AG04449 (cell line): ENCODE measurements at places on chromosomes 3 and 15.

DNA sequence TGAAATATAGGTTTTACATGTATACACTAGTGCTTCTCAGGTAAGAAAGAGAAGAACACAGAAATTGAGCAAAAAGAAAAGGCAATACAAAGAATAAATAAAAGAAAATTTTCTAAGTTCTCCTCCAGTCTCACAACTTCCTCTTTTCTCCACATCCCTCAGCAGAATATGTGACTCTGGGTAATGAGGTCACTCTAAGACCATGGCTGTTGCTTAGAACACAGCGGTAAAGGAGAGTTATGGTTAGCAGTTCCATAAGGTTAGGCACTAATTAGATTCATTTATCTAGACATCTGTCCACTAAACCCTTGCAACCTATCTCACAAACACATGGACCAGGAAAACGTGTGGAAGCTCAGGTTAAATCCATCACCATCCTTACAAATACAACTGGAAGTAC is 47.9 kb downstream of the IGSF11 start:
- no peak for DNase-seq

- no peak for DNase-seq
Measured at GRCh38 chr3:113006359-113007056, 15.7 kb downstream of the GTPBP8 start.

GRCh38 chr3:12959838-12960378 is 113.3 kb downstream of the IQSEC1 start:
- DNase-seq = no peak

- DNase-seq = no peak
Measured at GRCh38 chr15:93458597-93458996, 369.6 kb upstream of the RGMA start.

GRCh38 chr3:82087958-82088357 is 326.5 kb upstream of the GBE1 start:
- DNase-seq = peak; percentile 53

DNA sequence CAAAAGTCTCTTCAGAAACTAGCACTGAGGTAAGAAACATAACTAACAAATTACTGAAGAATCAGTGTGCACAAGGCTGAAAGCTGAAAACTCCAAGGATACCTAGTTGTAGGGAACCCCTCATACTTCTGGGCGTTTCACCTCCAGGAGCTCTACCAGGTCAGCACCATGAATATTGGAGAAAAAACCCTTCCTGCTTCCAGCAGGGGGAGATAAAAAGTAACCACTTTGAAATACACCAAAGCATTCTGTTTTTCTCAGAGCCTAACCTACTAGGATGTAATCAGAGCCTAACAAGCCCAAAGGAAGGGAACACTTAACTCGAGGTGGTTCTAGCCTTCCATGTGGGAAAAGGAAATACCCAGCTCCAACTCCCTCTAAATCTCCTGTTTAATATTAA is 175.8 kb upstream of the MME start:
- DNase-seq = no peak

DNA sequence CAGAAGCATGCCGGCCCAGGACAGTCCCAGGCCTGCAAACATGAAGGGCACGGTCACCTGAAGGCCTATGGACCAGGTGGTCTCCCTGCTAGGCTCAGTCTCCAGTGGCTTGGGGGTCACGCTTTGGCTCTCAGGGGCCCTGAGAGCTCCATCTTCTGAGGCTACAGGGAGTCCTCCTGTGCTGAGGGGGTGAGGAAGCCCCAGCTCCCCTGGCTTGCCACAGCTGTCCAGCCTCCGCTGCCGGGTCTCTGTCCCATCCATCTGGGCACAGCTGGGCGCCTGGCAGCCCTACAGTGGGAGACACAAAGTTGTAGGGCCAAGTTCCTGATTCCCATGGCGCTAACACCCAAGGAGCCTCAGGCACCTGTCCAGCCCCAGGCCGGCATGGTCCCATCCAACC is 16.0 kb downstream of the SLC41A3 start:
- DNase-seq = no peak

- DNase-seq = no peak
Measured at GRCh38 chr3:14853271-14853951, 34.6 kb downstream of the FGD5 start.

DNA sequence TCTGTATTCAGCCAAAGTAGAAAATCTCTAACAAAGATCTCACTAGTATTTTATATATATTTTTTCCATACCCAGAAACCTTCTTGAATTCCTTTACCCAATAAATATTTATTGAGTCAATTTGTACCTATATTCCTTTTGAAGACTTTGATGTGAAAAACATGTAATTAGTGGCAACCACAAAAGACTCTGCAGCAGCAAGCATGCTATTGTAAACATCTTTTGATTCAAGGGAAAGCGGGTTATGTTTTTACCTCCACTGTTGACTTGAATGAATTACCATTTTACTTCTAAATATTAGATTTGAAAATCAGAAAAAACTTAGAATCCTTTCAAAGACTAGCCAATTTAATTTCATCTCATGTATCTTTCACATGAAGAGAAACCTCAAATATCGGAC is 2.4 kb downstream of the GPR15 start:
- no peak for DNase-seq

DNA sequence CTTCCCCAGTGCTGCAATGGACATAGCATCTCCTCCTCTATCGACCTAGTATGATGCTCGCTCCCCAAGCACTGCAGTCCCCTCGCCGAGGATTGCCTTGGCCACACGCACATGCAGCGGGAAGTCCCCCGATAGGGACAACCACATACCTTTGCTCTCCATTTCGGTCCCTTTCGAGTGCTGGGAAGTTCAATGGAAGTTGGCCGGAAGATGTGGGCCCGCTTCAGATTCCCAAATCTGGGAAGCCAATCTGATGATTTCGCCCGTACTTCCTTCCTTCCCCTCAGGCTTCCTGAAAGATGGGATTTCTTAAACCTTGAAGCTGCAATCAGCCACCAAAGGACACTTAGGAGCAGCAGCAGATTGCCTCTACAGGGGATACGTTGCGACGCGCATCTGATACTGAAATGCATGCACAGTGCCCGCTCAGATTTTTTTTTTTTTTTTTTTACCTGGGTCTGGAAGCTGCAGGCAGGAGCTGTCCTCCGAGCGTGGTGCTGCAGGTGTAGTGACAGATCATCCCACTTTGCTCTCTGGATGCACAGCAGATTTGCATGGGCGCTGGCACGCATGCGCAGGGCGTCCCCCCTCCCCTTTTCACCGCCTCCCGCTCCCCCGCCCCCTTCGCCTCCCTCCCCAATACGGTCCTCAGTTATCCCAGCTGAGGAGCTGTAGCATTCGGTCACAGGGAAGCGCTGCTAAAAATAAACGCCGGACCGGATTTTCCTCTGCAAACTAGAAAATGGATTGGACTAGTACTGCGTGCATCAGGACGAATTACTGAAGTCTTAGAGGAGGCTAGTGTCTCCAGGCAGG is at the start of gene FGF12:
FGF12 (minus strand) TSS at position 510 of the 816 bp plus-strand sequence.
- DNase-seq = no peak

DNA sequence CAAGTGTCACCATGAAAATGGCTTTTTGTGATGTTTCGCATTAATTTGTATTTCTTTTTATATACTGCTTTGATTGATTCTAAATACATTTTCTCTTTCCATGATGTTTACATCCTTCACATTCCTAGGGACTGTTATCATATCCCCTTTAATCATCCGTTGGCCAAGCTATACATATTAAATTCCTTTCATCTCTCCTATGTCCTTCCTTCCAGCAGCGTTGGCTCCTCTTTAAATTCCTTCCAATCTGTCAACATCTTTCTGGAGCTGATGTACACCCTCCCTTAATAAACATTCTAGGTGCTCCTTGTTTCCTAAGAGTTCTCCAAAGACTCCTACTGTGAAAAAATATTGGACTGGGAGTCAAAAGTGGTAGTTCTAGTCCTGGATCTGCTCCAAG is 87.8 kb downstream of the IGF2BP2 start:
- DNase-seq = no peak
